DND-41 (cell line): ENCODE measurements at places on chromosomes 16 and 17.

GRCh38 chr17:74528491-74529199 lies 2.6 kb downstream of the CD300LB start:
- DNase-seq, result no peak

- DNase-seq, result no peak
These were observed 49.1 kb downstream of the MMP15 start for GRCh38 chr16:58074657-58075056.

DNA sequence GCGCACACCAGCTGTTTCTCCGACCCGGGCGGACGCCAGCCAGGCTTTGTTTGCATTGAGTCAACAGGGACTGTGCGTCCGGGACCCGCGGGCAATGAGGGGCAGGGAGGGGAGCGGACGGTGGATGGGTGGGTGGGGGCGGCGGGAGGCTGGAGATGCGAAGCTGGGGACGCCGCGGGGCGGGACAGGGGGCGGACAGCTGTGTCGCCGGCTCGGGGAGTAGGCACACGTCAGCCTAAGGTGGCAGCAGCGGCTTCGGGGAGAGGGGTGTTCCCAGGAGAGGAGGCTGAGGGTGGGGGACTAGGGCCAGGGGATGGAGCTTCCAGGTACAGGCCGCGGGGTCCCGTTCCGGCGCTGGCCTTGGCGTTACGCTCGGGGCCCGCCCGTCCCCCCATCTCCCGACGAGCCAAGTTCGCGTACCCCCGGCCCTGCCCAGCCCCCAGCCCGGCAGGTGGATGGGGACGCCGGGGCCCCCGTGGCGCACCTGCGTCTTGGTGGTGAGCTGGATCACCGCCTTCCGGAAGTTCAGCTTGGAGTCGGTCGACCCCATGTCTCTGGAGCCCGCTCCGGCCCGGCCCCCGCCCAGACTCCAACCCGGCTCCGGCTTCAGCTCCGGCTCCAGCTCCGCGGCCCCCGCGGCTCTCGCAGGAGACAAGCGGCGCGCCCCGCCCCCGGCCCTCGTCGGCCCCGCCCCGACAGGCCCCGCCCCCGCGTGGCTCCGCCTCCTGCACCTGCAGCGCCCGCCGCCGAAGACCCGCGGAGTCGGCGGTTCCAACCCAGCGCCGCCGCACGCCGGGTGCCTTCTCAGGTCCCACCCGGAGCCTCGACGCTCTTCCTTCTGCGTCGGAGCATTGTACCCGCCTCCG lies at the start of gene HID1:
TSS of gene HID1 (minus strand) at position 653 of the 866 bp plus-strand sequence. CDS start at position 550, 103 bp downstream.
- DNase-seq, result peak; percentile 85

DNA sequence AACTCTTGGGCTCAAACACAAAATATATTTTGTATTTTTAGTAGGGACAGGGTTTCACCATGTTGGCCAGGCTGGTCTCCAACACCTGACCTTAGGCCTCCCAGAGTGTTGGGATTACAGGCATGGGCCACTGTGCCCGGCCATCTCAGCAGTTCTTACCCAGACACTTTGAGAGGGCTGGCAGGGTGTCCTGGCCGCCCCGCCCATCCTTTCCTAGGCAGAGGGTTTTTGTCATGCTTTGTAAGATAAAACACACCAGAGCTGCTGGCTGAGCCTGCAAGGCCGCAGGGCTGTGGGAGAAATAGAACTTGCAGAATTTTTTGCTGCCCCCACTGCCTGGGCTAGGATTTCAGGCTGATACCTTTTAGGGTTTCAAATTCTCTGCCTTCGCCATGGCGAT lies 8.7 kb downstream of the PPL start:
- no peak for DNase-seq

GRCh38 chr17:7922845-7923628 lies 6.6 kb downstream of the KCNAB3 start:
- DNase-seq, result peak; percentile 84

GRCh38 chr17:31629696-31630470 lies 229.2 kb downstream of the COPRS start:
- no peak for DNase-seq

DNA sequence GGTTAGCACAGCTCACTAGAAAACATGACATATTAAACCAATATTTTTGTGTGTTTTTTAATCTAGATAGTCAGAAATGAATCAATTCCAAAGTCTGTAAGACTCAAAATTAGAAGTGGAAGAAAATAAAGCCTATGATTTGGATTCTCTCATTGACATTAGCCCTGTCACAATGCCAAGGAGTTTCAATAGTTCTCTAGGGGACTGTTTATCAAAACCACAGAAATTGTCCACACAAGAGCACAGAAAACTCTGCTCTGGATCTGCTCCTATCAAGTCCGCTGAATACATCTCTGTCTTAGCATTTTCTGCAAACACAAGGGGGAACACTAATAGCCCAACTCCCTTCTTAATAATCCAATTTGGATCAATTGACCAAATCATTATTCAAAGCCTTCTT lies 152.0 kb downstream of the HS3ST3B1 start:
- DNase-seq, result no peak

GRCh38 chr16:12758031-12758669 lies 45.5 kb downstream of the CPPED1 start:
- no peak for DNase-seq

GRCh38 chr16:88999457-89000206 lies 22.6 kb upstream of the CBFA2T3 start:
- no peak for DNase-seq

GRCh38 chr17:75565618-75566017 lies 22.0 kb upstream of the MYO15B start:
- DNase-seq, result no peak

DNA sequence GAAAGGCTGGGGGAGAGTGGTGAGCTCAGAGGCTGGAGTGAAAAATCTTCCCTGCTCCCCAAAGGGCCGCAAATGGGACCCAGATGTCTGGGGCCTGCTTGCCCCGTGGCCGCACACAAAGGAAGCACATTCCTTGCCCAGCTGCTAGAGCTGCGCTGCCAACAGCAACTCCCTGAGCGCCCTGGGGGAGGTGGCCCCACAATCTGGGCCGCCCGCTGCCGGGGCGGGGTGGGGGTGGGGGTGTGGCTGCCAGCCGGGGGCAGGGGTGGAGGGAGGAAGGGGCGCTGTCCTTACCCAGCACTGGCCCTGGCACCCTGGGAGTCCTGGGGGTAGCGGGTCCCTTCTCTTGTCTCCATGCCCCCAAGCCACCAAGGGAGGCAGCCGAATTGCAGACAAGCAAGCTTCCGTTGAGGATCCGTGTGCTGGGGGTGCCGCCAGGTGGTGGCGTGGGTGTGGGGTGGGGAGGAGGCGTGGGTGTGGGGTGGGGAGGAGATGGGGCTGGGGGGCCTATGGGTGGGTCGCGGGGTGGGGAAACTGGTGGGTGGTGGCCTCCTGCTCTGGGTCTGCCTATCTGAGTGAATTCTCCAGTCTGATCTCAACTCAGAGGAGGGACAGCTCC lies 48.4 kb upstream of the PABPN1L start:
- DNase-seq, result no peak

DNA sequence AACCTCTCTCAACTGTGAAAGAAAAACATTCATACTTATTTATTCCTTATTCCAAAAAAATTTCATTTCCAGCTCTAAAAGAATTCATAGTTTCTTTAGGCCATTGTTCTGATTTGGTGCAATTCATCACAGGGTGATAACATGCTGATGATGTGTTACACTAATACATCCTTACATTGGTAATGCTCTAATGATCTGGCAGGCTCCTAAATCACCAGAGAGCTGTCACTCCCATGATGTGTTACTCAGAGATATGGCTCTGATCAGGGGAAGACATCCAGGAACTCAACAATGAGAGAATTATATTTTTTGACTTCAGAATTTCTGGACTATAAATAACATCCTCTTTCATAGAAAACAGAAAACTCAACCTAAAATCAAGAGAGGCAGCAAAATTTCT lies 209.3 kb downstream of the CHD9NB start:
- no peak for DNase-seq

DNA sequence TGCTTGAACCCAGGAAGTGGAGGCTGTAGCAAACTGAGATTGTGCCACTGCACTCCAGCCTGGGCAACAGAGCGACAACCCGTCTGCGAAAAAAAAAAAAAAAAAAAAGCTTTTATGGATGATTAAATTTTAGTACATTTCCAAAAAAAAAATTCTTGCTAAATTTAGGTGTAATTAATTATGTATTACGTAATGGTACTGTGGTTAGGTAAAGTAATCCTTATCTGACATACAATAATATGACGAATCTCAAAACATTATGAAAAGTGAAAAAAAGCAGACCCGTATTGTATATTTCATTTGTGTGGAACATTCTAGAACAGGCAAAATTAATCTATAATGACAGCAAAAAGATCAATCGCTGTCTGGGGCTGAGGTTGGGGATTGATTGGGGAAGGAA lies 10.3 kb upstream of the CORO1A start:
- DNase-seq, result no peak

DNA sequence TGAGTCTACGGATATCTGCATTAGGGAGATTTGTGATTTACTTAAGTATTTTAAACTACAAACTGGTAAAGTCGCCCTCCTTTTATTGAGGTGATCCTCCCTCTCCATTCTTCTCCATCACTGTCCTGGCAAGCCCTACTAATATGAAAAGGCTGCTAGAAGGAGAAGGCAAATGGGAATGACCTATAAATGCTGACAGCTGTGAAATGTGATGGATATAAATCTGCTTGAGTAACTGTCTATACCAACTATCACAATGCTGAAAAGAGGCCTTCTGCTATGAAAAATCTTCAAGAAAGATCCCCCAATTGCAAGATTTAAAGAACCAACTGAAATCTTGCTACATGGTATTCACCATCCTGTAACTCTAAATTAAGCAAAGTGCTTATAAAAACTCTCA lies 15.5 kb downstream of the DNAJC7 start:
- no peak for DNase-seq

DNA sequence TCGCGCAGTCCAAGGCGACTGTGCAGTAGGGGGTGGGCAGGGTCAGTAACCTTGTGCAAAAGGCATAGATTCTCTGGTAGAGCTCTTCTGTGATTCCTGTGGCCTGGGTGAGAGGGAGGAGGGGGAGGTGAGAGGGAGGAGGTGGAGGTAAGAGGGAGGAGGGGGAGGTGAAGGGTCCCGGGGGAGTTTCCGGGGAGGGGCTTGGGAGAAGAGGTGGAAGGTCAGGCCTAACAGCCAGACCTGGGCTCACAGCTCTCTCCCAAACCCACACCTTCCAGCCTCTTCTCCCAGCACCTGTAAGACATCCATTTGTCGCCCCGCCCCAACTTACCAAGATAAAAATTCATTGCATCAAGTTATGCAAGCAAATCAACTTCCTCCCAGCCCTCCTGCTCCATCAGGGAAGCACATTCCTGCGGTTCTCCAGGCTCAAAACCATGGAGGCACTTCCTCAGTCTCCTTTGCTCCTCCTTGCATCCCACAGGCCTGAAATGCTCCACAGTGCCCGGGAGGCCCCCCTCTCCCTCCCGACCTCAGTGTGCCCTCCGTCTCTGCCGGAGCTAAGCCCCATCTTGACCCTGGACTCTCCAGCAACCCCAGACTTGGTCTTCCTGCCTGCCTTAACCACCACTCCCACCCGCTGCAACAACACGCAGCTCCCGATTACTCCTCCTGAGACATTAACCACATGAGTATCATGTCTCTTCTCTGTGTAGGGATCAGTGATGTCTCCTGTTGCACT lies 30.5 kb downstream of the PIK3R6 start:
- DNase-seq, result no peak

DNA sequence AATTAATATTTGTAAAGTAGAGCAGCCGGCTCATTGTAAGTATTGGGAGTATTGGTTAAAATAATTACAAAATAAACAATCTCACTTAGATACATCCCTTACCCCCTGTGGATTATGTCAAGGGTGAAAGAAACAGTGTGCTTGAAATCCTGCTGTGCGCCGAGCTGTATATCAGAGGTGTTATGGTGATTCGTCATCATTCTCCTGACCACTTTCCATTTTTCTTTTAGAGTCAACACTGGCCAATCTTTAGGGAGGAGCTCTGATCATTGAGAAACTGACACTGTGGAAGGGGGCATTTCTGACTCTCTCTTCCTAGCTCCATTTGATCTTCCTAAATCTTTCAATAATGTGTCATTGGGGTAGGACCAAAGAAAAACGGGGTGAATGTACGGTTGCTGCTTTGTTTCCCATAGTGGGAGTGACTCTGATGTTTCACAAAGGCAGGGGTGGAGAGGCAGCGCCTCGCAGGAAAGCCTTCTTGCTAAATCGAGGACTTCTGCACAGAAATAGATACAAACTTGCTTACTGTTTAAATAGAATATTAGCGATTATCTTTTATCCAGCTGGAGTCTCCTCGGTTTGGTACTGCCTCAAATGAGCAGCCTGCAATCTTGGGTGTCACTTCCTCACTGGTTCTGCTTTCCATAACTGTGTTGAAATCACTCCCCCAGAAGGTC lies 123.4 kb downstream of the PRKCB start:
- DNase-seq, result no peak

DNA sequence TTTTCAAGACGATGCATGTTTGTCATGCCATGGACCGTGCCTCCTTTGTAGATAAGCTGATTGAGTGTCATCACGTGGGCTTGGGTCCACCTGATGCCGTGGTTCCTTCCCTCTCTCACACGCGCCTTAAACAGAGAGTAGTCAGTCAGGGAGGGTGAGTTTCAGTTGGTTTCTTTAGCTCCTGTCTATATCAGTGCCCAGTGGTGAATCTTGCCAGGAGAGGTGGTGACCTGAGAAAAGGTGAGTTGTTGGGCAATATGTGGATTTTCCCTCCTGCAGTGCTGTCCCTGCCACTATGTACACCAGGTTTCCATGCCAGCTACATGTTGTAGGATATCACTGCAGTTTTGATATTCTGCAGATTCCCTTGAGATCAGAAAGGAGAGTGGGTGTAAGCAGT lies 129.7 kb downstream of the LAT start:
- DNase-seq, result no peak

- DNase-seq, result peak; percentile 21
These were observed 26.6 kb upstream of the KCNG4 start for GRCh38 chr16:84266451-84266850.

DNA sequence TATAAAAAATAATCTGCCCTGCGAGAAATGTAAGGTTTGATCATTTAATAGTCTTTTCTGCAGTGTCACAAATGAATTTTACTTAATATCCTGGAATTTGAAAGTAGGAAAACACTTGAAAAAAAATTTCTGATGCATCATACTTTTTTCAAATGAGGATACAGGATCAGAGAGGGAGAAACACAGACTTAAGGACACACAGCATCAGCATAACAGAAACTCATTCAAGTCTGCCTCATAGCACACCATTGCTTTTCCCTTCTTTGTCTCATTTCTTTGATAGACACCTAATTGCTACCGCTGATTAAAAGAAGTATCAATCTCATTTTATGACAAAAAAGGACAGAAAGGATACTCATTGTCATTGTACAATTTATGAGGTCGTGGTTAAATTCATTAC lies 319.0 kb downstream of the TMEM114 start:
- DNase-seq, result no peak

GRCh38 chr17:59124665-59125064 lies 18.0 kb upstream of the TRIM37 start:
- no peak for DNase-seq
